HT-29 (cell line): ENCODE measurements at places on chromosomes 7 and 10.

DNA sequence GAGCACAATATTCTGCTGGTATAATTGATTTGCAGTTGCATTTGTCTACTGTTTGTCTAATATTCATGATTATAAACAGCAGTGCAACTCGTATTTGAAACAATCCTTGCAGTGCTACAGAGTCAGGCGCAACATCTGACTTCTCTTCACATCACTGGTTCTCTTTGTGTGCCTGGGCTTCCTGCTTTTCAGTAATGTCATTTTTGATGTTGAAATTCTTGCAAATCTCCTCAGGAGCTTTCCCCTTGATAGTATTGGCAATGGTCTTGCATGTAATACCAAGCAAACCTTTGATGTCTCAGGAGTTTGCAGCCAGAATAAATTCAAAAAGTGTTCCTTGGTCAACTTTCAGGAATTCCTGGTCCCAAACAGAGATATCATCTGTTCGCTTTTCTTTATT lies 20.2 kb downstream of the HPS6 start:
- DNase-seq, result no peak

GRCh38 chr10:30476511-30477155 lies 42.6 kb downstream of the MAP3K8 start:
- DNase-seq, result no peak

DNA sequence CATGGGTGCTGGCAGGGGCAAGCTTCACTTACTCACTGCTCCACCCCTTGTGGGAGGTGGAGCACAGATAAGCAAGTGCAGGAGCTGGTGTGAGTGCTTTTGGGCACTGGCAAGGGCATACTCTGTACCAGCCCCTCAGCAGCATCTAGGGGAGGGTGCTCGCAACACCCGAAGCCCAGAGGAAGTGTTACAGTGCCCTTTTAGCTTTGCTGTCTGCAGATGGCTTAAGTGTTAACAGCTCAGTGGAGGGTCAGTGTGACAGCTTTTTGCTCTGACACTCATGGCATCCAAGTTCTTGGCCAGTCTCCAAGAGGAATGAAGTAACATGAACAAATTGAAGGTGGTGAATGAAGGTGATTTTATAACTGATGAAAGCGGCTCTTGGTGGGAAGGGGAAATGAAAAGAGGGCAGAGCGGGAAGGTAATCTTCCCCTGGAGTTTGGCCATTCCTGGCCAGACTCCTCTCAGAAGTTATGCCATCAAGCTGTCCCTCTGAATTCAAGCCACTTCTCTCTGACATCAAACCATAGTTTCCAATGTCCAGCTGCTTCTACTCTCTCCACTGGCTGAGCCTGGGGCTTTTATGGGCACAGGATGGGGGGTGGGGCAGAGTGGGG lies 862.5 kb downstream of the KCNMA1 start:
- DNase-seq, result no peak

GRCh38 chr10:123573236-123574108 lies 92.7 kb upstream of the GPR26 start:
- peak; percentile 71 for DNase-seq

DNA sequence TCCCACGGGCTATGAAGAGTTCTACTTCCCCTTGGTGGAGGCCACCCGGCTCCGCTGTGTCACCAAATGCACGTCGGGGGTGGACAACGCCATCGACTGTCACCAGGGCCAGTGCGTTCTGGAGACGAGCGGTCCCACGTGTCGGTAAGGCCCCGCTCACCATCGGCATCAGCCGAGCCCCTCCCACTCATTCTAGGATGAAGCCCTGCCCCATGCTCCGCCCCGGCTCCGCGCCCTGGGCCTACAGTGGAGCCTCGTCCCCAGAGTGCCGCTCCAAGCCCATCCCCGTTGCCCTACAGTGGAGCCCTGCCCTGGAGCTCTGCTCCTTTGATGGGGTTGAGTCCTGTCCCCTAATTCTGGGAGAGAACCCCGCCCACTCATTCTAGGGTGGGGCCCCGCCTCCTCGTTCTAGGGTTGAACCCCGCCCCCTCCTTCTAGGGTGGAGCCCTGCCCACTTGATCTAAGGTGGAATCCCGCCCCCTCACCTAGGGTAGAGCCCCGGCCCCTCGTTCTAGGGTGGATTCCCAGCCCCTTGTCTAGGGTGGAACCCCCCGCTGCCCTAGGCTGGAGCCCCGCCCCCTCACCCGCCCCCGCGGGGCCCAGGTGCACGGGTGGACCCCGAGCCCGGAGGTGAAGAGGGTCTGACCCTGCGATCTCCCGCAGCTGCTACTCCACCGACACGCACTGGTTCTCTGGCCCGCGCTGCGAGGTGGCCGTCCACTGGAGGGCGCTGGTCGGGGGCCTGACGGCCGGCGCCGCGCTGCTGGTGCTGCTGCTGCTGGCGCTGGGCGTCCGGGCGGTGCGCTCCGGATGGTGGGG lies 3.4 kb upstream of the MUC12 start:
- peak; percentile 94 for DNase-seq

GRCh38 chr7:101971457-101971856 lies 154.0 kb downstream of the CUX1 start:
- no peak for DNase-seq

DNA sequence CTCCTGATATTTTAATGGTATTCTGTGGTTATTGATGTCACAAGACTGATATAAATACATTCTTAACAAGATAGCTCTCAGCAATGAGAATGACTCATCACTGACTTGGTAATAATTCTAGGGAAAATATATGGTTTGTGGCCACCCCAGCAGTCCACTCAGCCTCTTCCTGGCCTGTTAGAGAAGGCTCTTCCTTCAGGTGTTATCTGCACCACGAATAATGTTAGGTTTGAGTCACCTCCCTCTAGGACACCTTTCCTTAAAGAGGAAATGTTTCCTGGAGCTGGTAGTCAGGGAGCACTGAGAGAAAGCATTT lies 163.3 kb downstream of the SVIL start:
- peak; percentile 21 for DNase-seq

GRCh38 chr10:77846718-77847311 lies 79.7 kb downstream of the DLG5 start:
- peak; percentile 82 for DNase-seq

DNA sequence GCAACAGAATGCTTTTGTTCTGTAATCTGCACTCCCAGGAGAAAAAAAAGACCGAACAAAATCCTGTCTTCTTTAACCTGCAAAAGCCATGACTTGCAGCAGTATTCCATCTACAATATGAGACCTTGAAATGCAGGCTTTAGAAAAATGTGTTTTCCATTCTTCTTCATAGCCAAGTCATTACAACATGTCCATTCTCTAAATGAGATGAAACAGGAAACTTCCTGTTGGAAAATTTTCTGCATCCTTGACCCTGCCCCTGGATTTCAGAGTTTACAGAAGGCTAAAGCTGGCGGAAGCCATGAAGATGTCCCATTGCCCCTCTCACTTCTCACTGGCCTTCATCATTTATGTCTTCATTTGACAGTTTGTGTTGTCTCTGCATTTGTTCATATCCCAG lies 546.4 kb downstream of the TNS3 start:
- DNase-seq, result no peak

- DNase-seq, result peak; percentile 42
These were observed 561 bp downstream of the FGFR2 start for GRCh38 chr10:121597504-121598262.

GRCh38 chr7:101862280-101863220 lies 45.1 kb downstream of the CUX1 start:
- DNase-seq, result no peak

DNA sequence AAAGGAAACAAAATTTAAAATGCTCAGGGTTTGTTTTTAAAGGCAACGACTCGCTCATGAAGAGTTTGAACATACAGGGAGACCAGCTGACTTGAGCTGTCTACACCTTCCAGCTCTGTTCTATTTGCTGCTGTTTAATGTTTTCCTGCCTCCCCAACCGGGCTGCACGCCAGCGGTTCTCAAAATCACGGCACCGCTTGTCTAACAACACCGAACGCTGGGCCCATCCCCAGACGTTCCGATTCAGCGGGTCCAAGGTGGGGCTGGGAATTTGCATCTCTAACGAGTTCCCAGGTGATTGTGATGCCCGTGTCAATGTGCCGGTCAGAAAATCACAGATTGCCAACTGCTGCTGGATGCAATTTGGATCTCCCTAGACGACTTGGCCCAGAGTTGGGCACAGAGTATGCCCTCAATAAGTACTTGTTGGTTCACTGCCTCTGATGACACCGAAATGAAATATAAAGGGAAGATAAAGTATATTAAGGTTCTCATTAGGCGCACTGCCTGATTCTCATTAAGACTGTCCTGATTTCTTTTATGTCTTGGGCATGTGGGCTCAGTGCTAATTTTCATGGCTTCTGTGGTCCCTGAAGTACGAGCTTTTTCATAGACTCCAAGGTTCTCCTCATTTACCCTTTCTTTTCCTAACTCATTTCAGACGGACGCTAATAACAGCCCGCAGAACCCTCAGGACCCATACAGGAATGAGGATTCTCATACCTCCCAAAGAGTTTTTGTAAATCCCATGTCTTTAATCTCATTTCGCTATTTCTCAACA lies 28.5 kb downstream of the CELF2 start:
- DNase-seq, result no peak

GRCh38 chr7:110813986-110814385 lies 276.9 kb upstream of the LRRN3 start:
- DNase-seq, result no peak

- DNase-seq, result peak; percentile 67
These were observed 102.9 kb upstream of the PHYHIPL start for GRCh38 chr10:59073456-59074053.

GRCh38 chr10:110613341-110613995 lies 30.7 kb upstream of the RBM20 start:
- DNase-seq, result no peak

DNA sequence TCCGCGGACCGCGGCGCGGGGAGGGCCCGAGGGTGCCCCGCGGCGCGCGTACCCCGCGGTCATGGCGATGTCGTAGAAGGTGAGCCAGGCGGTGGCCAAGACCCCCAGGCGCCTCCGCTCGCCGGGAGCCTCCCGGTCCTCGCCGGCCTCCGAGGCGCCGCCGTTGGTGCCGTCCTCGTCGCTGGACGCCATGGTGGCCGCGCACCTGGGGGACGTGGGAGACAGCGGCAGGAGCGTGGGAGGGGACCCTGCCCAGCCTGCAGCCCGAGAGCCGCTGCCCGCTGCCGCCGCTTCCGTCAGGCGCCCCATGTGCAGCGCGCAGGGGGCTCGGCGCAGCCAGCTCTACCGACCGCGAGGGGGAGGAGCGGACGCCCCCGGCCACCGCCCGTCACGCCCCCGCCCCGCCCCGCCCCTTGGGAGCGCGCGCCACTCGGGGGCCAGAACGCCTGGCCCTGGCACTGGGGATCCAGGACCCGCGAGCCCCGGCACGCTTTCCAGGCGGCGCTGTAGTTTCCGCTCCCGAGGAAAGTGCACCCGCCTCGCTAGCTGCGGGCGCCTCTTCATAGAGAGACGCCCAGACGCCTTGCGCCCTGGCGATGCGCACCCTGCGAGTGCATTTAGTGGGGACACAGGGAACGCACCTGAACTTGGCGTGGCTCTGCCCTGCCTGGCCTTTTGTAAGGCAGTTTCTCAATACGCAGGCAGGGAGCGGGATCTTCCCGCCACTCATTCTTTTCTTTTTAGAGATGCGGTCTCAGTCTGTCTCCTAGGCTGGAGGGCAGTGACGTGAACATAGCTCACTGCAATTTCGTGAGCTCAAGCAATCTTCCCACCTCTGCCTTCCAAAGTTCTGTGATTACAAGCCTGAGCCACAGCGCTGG lies at the start of gene HACD1:
TSS of gene HACD1 (minus strand) at position 344 of the 881 bp plus-strand sequence. CDS start at position 309, 35 bp downstream.
- DNase-seq, result peak; percentile 83

DNA sequence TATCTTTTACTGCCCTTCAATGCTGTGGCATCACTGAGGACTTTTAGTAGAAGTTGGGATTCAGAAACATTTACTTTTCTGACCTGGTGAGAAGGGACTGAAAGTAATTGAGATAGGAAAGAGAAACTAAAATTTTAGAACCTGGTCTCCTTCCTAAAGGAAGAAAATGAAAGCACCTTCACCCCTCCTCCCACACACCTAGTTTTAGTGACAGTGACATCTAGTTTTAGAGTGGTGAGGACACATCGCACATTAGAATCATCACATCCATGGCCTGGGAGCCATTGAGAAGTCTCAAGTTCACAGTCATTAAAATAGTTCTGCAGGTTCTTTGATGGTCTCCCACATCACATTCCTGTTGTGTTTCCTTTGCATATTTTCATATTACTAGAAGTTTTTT lies 16.1 kb downstream of the TAS2R41 start:
- DNase-seq, result no peak

GRCh38 chr10:110916554-110917346 lies 2.2 kb downstream of the BBIP1 start:
- DNase-seq, result no peak

GRCh38 chr7:155410431-155410830 lies 47.5 kb upstream of the EN2 start:
- DNase-seq, result no peak

- no peak for DNase-seq
These were observed 112.2 kb downstream of the PTPN20 start for GRCh38 chr10:47023237-47024045.

GRCh38 chr10:71632200-71632820 lies 87.3 kb downstream of the C10orf105 start:
- DNase-seq, result no peak

DNA sequence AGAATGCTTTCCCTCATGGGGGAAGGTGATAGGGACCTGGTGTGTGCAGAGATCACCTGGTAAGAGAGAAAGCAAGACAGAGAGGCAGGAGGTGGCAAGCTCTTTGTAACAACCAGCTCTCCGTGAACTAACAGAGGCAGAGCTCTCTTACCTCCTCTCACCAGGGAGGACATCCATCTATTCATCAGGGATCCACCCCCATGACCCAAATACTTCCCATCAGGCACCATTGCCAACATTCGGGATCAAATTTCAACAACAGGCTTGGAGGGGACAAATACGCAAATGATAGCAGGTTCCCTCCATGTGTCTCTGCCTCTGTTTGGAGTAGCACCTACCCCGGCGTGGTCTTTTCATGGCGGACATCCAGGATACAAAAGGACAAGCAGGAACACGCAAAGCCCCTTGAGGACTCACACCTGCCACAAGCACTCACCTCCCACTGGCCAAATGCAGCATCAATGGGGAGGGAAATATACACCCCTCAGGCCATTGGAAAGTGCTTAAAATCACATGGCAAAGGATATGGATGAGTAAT lies 431.2 kb upstream of the AUTS2 start:
- DNase-seq, result no peak

DNA sequence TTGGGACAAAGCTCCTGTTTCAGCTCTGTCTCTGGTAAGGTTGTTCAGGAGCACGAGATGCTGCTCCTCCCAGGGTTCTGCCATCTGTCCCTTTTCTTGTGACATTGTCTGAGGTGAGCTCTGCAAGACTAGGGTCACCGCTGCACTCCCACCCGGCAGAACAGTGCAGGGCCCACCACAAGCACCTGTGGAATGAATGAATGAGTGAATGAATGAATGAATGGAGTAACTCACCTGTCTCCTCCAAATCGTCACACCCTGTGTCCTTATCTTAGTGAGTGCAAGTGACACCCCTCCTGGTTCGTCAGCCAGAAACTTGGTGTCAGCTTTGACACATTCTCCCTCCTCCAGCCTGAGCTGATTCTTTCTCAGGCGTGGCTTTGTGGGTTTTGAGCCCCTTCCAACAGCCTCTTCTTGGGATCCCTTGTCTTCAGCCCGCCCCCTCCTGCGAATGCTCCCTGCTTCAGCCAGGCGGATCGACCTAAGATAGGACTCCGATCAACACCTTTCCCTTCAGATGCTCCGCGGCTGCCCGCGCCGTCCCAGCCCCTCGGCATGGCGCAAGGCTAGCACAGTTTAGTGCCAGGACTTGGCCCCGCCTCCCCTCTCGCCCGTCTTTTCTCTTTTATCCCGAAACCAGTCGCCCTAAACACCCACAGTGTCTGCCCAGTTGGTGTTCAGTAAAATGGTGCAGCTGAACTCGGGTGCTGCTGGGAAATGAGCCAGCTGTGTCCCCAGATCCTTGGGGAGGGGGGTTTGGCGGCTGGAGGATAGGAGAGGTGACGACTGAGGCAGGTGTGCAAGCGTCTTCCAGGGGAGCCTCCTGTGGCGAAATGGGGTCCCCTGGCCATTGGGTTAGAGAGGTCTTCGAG lies 89.3 kb downstream of the BEND7 start:
- DNase-seq, result no peak
